Progenitor cell of endocrine pancreas (in vitro differentiated cells): ENCODE measurements at places on chromosomes 11 and 22. TPM values are rescaled to one million over a fixed set of nuclear protein-coding genes. Genes with fewer than 3 reads are reported as not detected.

The P2RY2 gene
- total RNA-seq, result 0.55 and 0.96 TPM in 2 replicates

GRCh38 chr11:35206616-35207015, 67.6 kb downstream of the CD44 start:
- no peak for DNase-seq

DNA sequence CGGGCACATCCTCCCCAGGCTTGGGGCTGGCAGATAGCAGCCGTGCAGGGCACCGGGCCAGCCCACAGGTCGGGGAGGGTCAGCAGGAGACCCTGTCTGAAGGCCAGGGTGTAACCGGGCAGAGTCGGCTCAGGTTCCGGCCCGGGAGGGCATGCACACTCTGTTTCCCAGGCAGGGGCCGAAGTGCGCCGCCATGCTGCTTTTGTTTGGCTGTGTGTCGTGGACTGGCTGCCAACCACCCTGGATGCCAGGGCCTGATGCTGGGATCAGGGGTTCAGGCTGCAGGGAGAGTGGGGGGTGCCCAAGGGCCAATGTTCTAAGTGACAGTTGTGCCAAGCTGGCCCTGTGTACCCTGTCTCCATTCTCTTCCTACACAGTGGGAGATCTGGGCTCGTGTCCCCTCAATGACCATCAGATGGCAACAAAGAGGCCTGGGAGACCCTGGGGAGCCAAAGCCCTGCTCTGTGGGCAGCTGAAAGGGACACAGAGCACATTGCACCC, 120.9 kb upstream of the B3GAT1 start:
- DNase-seq, result no peak

DNA sequence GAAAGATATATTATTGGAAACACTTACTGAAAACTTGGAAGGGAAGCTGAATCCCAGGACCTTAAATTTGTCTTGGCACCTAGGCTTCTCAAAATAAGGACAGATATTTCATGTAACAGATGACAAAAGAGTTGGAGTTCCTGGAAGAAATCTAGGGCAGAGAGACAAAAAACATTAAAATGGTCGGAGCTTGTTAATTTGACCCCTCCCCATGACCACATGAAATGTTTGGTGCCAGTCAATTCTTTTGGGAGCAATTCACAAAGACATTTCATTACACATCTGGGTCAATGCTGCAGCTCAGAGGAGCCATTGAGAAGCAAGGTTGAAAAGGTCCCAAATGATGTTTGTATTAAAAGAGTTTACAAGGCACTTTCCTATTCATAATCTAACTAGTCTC, 162.0 kb upstream of the GUCY1A2 start:
- DNase-seq, result no peak

DNA sequence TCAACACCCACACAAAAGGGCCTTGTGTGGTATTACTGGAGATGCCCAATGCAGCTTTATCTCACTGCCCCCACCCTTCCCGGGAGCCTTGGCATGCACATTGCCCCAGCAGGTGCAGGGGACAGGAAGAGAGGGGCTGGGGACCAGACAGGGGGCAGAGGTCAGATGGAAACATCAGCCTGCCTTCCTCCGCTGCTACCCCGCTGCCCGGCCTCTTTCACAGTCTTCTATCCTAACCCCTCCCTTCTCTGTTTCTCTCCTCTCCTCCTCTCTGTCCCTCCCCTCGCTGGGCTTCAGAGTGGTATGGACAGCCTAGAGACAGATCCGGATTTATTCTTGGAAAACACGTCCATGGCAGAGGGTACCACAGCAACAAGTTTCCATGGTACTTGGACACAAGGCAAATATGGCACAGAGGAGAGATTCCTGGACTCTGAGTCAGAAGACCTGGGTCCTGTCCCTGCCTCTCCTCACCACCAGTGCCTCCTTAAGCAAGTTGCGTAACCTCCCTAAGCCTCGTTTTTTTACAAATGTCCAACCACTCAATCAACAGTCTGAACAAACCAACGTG, 8.3 kb upstream of the IGSF9B start:
- no peak for DNase-seq

GRCh38 chr11:64192434-64192833, 6.5 kb downstream of the STIP1 start:
- no peak for DNase-seq

DNA sequence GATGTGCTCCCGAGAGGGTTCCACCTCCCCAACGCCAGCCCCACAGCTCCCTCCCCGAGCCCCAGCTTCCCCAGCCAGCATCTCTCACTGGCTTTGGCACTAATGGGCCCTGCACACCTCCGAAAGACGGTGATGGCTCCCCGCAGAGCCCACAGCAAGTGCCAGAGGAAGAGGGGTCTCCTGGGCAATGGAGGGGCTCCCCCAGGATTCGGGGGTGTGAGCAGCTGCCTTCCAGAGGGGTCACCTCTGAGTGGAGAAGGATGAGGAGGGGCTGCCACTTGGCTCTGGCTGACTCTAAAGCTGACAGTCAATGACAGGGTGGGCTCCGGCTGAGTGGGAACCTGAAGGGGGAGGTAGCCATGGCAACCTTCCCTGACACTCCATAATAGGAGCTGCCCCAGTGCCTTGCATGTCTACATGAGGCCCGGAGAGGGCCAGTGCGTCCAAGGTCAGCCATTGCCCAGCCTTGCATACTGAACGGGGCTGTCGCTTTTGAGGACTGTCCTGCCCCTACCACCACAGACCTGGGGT, 98.6 kb upstream of the SYT13 start:
- DNase-seq, result no peak
